NCI-H1694 treated with DMSO at 0.1 percent for 48 hours (cell line): ENCODE measurements at places on chromosomes 7 and 10.

DNA sequence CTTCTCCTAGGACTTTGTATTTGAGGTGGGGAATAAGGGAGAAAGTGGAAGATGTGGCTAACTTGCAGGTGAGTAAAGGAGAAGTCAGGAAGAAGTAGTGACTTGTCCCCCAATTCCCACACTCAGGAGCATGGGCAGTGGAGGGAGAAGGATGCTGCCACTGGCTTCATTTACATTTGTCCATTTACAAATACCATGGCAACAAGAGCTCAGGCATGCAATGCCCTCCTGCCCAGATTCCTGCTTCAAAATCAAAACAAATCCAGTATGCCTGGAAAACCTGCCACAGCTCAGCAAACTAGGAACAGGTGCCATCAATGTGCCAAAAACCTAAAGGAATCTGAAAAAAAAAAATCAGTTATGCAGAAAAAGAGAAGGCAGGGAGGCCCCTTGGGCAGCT, 139.9 kb downstream of the KCNMA1 start:
- no peak for DNase-seq

DNA sequence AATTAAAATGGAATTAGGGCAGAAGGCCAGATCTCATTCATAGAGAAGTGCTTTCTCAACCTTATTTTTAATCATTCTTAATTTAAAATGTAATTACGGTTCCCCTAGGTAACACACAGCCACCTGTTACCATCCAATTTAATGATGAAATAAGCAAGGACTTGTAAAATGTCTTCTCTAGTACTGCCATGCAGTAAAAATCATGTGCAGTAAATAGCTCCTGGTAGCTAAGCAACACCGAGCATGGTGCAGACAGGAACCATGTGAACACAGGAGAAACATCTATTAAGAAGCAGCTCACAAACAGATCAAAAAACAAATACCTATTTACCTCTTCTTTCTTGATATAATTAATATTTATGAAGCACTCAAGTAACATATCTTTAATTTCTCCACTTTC, 15.1 kb downstream of the NCAPG2 start:
- no peak for DNase-seq

GRCh38 chr7:22667562-22668239, 59.3 kb upstream of the IL6 start:
- DNase-seq: no peak

- DNase-seq: no peak
Measured at GRCh38 chr10:120221873-120222485, 235.0 kb upstream of the PLPP4 start.

DNA sequence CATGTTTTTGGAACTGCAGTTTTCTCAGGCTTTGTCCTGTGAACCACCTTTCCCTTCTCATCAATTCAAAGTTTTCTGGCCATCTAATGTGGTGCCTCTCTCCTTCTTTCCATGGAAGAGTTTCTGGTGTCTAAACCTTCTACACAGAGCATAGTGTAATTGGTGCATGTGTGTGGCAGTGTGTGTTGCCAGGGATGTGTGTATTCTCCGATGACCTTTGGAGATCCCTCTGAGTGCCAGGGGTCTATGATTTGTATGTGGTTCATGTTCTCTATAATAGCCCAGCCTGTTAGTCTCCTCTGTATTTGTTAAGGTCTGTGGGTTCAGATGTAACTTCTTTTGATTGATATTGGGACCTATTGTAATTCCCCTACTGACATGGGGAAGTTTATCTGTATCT, 1.5 kb downstream of the TAS2R60 start:
- no peak for DNase-seq

DNA sequence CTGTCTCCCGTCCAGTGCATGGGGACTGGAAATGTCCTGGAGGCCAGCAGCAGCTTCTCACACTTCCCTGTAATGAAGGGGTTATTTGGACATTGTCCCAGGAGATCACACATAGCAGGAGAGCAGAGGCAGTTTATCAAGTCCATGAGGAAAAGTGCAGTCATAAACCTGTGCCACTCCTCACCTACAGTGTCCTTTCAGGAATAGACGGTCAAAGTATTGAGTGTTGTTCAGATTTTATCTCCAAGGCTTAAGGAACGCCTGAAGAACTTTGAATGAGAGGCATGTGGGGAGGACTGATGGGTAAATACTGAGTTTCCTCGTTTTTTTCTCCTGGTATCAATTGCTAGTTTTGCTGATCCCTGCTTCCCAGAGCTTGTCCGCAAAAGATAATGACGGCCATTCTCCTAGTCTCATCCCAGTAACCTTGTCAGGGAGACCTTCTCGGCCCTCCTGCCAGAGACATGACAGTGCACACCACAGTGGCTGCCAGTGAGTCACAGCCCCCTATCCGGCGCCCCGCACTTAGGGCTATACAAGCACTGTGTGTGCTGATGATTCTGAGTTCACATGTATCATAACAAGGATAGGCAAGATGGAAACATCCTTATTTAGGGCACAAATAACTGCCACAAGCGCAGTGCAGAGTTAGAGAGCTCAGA, 495.5 kb upstream of the MGMT start:
- no peak for DNase-seq

DNA sequence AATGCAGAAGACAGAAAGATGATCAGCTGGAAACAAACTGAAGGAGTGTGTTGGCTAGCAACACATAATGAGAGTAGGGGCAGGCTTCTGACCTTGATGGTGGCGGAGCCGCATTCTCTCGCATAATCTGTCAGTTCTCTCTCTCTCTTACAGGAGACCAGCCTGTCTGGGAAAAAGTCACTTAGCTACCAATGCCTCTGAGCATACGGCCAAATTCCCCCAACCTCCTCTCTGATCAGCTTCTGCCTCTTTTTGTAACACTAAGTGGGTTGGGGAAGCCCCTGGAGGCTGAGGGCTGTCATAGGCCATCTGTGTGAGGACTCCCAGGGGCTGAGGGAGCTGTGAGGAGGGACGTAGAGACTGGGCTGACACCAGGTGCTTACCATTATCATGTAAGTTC, 104.6 kb downstream of the HIPK2 start:
- DNase-seq: peak; percentile 24

GRCh38 chr7:151119055-151119415, 32.8 kb downstream of the AGAP3 start:
- DNase-seq: no peak

DNA sequence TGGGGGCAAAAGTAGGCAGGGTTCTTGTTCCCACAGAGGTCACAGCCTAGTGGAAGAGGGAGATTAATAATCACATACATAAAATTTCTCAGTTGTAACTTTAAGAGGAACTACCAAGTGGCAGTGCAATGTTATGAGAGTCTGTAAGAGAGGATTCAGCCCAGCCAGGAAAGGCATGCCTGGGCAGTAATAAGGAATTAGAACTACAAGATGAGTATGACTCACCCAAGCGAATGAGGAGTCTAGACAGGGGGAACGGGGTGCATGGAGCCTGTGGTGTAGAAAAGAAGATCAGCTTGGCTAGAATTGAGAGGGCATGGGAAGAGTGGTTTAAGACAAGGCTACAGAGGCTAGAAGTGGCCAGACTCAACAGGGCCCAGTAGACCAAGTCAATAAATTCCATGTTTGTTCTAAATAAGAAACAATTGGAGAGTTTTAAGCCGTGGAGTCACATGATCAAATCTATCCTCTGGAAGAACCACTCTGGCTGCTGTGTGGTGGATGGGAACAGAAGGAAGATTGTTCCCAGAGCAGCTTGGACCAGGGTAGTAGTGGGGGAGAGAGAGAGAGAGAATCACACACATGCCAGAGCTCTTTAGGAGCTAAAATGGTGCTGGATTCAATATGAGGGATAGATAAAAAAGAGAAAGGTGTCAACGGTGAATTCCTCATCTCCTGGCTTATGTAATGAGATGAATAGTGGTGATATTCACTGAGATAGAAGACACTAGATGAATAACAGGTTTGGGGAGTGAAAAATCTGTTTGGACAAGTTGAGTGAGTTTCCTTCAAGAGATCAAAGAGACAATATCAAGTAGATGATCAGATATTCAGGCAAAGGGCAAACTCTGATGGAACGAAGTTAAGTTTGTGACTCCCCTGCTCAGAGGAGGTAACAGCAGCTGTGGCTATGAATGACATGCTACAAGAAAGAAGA, 265.1 kb downstream of the FGFR2 start:
- no peak for DNase-seq

DNA sequence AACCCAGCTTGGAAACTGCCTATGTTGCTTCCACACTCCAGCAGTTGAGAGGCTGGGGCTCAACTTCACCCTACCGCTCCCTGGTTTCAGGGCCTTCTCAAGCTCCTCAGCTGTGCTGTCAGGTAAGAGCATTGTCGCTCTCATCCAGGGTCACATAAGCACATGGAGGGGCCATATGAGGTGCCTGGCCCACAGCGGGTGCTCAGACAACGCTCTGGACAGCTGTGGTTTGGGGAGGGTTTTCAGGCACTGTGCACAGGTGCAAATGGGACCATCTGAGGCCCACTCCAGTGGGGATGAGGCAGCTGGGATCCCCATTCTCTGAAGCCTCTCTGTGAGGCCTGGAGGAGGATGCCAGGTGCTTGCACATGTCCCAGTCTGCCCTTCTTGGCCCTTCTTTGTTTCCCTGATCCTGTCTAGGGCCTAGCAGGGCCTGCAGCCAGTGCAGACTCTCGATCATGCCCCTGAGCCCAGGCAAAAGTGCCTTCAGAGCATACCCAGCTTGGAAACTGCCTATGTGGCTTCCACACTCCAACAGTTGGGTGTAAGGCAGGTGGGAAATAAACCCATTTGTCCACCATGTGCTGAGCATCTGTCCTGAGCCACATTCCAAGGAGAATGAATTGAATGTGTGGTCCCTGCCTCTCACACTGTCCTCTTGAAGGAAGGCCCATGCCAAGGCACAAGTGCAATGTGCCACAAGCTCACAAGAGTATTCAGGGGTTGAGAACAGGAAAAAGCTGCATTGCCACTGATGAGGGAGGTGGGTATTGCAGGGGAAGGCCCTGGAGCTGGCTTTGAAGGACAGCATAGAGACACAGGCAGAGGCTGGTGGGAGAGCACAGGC, 40.3 kb downstream of the VSTM4 start:
- DNase-seq: no peak

DNA sequence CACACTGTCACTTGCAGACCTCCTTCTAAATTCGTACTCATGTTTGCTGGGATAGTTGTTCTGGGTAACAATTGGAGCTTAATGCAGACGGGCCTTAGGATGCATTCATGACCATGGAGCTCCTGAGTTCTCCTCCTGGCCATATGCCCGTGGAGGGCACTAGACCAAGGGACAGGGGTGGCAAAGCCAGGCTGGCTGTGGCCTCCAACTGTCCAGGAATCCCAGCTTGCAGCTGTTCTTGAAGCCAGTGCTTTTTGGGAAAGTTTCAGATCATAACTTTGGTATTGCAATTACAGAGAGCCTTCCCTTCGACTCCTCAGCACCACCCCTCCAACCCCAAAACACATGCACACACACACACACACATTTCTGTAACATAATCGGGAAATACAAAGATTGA, 30.6 kb downstream of the ANTXRL start:
- DNase-seq: no peak

DNA sequence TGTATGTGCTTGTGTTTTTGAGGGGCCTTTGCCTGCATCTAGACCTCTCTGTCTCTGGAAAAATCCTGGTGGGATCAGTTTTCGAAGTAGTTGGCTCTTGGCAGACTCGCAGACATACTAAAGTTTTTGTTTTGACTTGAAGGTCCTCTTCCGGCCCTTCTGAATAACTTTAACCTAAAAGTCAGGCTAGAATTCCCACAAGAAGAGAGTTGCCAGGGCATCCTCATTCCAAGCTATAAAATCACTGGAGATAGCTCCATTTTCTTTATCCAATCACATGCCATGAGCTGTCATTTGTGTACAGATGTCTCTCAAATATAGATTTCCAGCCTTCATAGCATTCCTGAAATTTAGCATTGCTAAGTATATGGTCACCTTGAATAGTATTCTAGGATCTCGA, 967.8 kb downstream of the LRMDA start:
- no peak for DNase-seq

DNA sequence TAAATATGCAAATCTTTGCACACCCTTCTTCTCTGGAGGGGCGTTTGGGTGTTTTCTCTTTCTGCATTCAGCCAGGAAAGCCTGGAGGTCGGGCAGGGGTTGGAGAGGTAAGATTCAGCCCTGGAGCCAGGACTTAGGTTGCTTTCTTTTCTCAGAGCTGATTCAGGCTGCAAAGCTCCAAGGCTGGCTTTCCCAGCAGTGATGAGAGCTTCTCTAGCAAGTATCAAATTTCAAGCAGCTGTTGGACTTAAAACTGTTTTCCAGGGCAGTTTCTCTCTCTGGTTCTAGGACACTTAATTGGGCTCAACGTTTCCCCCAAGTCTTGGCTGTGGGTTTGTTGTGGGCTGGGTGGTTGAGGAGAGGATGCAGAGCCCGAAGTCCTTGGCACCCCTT, 608 bp downstream of the AKR1B10 start:
- DNase-seq: peak; percentile 20

- no peak for DNase-seq
Measured at GRCh38 chr7:125661677-125662076, 732.1 kb upstream of the POT1 start.

- DNase-seq: no peak
Measured at GRCh38 chr10:102627736-102628293, 16.5 kb upstream of the TRIM8 start.

DNA sequence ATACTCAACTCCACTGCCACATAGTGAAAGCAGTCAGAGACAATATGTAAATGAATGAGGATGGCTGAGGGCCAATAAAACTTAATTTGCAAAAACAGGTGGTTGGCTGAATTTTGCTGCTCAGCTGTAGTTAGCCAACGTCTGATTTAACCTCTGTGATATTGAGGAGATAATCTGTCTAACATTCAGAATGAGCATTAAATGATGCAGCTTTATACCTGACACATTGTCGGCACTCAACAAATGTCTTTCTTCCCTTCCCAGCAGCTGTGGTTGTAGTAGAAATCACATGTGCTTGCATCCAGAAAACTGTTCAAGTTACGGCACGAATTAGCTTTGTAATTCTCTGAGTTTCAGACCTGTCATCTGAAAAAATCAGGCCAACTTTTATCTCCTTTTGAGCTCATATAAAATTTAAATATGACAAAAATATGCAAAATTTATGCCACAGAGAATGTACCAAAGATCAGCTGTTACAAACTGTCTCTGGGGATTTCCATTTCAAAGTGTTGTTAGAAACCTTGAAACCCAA, 1239.7 kb downstream of the GATA3 start:
- no peak for DNase-seq

GRCh38 chr10:57142925-57143576, 782.0 kb upstream of the ZWINT start:
- no peak for DNase-seq

GRCh38 chr7:36096460-36097095, 56.5 kb upstream of the EEPD1 start:
- no peak for DNase-seq

DNA sequence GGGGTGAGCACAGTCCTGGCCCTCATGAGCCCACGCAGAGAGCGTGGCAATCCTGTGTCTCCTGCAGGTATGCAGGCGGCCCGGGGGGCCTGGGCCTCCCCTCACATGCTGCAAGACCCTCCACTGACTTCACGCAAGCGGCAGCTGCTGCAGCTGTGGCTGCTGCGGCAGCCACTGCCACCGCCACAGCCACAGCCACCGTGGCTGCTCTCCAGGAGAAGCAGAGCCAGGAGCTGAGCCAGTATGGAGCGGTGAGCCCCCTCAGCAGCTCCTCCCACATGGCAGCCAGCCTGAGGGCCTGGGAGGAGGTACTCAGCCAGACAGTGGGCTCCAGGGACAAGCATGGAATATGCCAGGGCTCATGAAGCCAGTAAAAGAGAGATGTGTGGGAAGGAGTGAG, 8.7 kb downstream of the ZMIZ2 start:
- DNase-seq: peak; percentile 77

- DNase-seq: no peak
Measured at GRCh38 chr7:155169498-155170065, 99.5 kb downstream of the HTR5A start.
